Activated B cell treated with CpG ODN at 0.5 μM for 24 hours (primary cell): ENCODE measurements at places on chromosomes 3 and 15. TPM values are rescaled to one million over a fixed set of nuclear protein-coding genes. Genes with fewer than 3 reads are reported as not detected.

LRTM1 gene
- not detected in 2 replicates for total RNA-seq

PYGO1 gene
- total RNA-seq, result 0.02 TPM in 2 replicates

ANKRD63 gene
- total RNA-seq, result 0.32 TPM in 1 of 2 replicates, not detected in the other

NOX5 gene
- 0.05 and 0.09 TPM in 2 replicates for total RNA-seq

MNS1 gene
- total RNA-seq, result 0.62 and 0.66 TPM in 2 replicates

UBAP1L gene
- total RNA-seq, result 5.9 and 9.6 TPM in 2 replicates

C2CD4B gene
- total RNA-seq, result not detected in 2 replicates

IL17RB gene
- total RNA-seq, result 3.0 and 3.8 TPM in 2 replicates

CHDH gene
- total RNA-seq, result 3.4 and 6.0 TPM in 2 replicates

NRG4 gene
- total RNA-seq, result 0.61 and 0.93 TPM in 2 replicates

CYB561D2 gene
- 22.9 and 26.0 TPM in 2 replicates for total RNA-seq

NR2E3 gene
- not detected in 2 replicates for total RNA-seq

HTR3E gene
- total RNA-seq, result not detected in 2 replicates

GRIP2 gene
- not detected in 2 replicates for total RNA-seq

BCL2A1 gene
- total RNA-seq, result 181 and 189 TPM in 2 replicates

P2RY1 gene
- 0.20 TPM in 2 replicates for total RNA-seq

TM4SF18 gene
- total RNA-seq, result not detected in 2 replicates

PARP16 gene
- 11.2 and 11.5 TPM in 2 replicates for total RNA-seq

GATM gene
- total RNA-seq, result 12.6 and 15.7 TPM in 2 replicates

OR5K2 gene
- not detected in 2 replicates for total RNA-seq

TIGIT gene
- 3.3 and 6.8 TPM in 2 replicates for total RNA-seq

FETUB gene
- total RNA-seq, result not detected in 2 replicates

MESP2 gene
- total RNA-seq, result 0.40 TPM in 1 of 2 replicates, not detected in the other

RHCG gene
- total RNA-seq, result not detected in 2 replicates

AGTR1 gene
- not detected in 2 replicates for total RNA-seq

GOLGA8S gene
- total RNA-seq, result 0.09 and 0.10 TPM in 2 replicates

SLC22A13 gene
- 0.20 and 0.51 TPM in 2 replicates for total RNA-seq

LRRK1 gene
- 35.9 and 43.5 TPM in 2 replicates for total RNA-seq

GOLIM4 gene
- 8.0 and 8.5 TPM in 2 replicates for total RNA-seq

ATP8B4 gene
- 0.54 and 0.86 TPM in 2 replicates for total RNA-seq

ZSCAN29 gene
- 45.6 and 50.6 TPM in 2 replicates for total RNA-seq

GOLGA8T gene
- not detected in 2 replicates for total RNA-seq

GPR62 gene
- total RNA-seq, result not detected in 2 replicates

TPRG1 gene
- total RNA-seq, result 0.18 TPM in 1 of 2 replicates, not detected in the other

SKOR1 gene
- 0.53 and 0.64 TPM in 2 replicates for total RNA-seq

DLL4 gene
- 0.05 TPM in 1 of 2 replicates, not detected in the other for total RNA-seq

CYP1A2 gene
- total RNA-seq, result 0.16 TPM in 1 of 2 replicates, not detected in the other

NAALADL2 gene
- 0.56 TPM in 1 of 2 replicates, not detected in the other for total RNA-seq

CCDC191 gene
- 14.7 and 17.2 TPM in 2 replicates for total RNA-seq

LINGO1 gene
- total RNA-seq, result not detected in 2 replicates

GP5 gene
- total RNA-seq, result 0.18 and 0.22 TPM in 2 replicates

CNTN4 gene
- total RNA-seq, result 0.05 TPM in 1 of 2 replicates, not detected in the other

APOD gene
- total RNA-seq, result 0.20 and 0.35 TPM in 2 replicates

SOX14 gene
- total RNA-seq, result not detected in 2 replicates

ZPLD1 gene
- total RNA-seq, result not detected in 2 replicates

TTC21A gene
- 11.4 and 15.9 TPM in 2 replicates for total RNA-seq

CAND2 gene
- 0.22 and 0.42 TPM in 2 replicates for total RNA-seq

LHFPL4 gene
- total RNA-seq, result not detected in 2 replicates

CCDC33 gene
- total RNA-seq, result not detected in 2 replicates

NRROS gene
- total RNA-seq, result 88.5 and 92.4 TPM in 2 replicates
